ENCODE measurements at places on chromosomes 2 and 18. TPM values are rescaled to one million over a fixed set of nuclear protein-coding genes. Genes with fewer than 3 reads are reported as not detected.
A peak's percentile ranks its signal among the peaks of the same experiment; 100 is the strongest.

DNA sequence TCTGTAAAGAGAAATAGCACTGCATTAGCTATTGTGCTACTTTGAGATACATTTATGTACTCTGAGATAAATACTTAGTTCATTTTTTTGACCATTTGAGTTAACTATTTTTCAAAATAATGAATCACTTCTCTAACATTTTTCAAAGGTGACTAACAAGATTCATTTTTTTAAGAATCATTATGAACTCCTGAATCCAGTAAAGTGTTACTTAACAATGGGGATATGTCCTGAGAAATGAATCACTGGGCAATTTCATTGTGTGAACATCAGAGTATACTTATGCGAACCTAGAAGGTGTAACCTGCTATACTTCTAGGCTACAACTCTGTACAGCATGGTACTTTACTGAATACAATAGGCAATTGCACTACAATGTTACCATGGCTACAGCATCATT is 355.8 kb downstream of the ARL6IP6 start:
- no peak for DNase-seq

DNA sequence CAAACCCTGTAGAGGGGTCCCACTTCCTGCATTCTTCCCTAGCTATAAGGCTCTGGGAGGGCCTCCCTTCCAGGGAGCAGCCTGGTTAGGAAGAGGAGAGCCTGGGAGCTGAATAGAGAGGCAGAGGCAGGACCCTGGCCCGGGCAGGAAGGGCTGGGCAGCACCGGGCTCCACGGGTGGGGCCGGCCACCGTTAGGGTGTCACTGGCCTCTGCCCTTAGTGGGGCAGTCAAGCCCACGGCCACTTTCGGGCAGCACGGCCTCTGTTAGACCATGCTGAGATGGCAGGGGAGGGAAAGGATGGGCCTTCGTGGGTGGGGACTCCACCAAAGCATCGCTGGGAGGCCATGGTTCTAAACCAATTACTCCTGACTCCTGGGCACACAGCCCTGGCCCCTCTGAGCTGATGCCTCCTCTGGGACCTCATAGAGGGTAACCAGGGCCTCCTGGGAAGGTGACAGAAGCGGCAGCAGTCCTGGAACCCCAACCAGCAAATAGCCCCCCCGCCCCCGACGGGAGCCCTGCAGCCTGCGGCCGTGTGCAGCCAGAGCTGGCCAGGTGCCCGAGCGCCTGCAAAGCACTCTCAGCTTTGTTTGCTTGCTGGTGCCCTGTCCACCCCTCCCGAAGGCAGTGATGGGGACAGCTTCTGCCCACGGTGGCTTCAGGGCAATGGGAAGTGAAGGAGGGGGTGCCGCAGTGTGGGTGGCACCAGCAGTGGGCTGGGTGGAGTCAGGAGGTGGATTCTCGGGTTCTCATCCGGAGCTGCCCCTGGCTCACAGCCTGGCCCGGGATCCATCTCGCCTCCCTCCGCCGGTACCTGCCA is 16.3 kb upstream of the HPCAL1 start:
- peak; percentile 16 for DNase-seq

- no peak for DNase-seq
These were observed 63.3 kb upstream of the ZNF236 start for GRCh38 chr18:76759056-76759455.

GRCh38 chr18:58490238-58490637 is 138.7 kb downstream of the ALPK2 start:
- no peak for DNase-seq

DNA sequence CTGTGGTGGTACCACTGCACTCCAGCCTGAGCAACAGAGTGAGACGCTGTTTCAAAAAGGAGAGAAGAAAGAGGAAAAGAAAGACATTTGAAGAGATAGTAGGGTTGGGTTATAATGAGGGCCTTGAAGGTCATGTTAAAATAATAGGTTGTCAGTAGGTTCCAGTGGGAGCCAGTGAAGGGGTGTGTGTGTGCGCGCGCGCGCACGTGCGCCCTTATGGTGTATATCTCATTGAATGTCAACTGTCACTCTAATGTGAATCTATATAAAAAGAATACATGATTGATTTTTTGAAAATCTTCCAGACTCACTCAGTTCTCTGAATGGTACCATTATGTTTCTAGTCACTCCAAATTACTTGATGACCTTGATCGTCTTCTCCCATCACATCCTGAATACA is 9.1 kb downstream of the ZCCHC2 start:
- DNase-seq: no peak

DNA sequence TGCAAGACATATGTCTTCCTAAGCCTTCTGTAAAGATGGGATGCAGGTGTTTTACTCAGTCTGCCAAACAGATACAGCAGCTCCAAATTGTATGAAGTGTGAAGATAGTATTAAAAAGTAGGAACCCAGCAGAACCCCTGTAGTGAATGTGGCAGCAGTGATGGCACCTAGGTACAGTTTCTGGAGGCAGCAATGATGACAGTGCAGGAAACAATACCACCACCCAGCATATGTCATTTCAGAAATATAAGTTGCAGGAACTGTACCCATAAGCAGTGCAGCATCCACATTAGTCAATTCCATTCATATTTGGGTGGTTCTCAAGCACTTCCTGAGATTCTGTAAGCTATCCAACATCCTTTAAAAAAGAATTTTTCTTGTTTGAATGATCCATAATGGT is 46.7 kb upstream of the ATP5MC3 start:
- no peak for DNase-seq

Gene EFR3B
- total RNA-seq: 3.2 TPM

Gene STAT4
- 1.6 TPM for total RNA-seq

Gene ABCB11
- 0.04 TPM for total RNA-seq

Gene DNAJC5G
- not detected for total RNA-seq

Gene HOXD1
- 0.71 TPM for total RNA-seq

Gene TEX44
- not detected for total RNA-seq
